ENCODE measurements at places on chromosomes 1 and 21.

GRCh38 chr1:187999973-188000372, 1171.2 kb downstream of the PLA2G4A start:
- DNase-seq = no peak

- DNase-seq = no peak
These were observed 56.7 kb upstream of the ATP1A1 start for GRCh38 chr1:116316373-116316772.

GRCh38 chr1:110067893-110068645, 2.4 kb downstream of the ALX3 start:
- DNase-seq = peak; percentile 33

DNA sequence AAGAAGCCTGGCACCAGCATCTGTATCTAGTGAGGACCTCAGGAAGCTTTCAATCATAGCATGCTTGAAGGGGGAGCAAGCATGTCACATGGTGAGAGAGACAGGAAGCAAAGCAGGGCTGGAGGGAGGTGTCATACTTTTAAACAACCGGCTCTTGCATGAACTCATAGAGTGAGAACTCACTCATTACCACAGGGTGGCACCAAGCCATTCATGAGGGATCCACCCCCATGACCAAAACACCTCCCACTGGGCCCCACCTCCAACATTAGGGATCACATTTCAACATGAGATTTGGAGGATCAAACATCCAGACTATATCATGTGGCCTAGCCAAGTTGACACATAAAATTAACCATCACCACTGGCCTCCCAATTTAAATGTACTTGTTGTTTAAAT, 125.1 kb upstream of the KCND3 start:
- no peak for DNase-seq

DNA sequence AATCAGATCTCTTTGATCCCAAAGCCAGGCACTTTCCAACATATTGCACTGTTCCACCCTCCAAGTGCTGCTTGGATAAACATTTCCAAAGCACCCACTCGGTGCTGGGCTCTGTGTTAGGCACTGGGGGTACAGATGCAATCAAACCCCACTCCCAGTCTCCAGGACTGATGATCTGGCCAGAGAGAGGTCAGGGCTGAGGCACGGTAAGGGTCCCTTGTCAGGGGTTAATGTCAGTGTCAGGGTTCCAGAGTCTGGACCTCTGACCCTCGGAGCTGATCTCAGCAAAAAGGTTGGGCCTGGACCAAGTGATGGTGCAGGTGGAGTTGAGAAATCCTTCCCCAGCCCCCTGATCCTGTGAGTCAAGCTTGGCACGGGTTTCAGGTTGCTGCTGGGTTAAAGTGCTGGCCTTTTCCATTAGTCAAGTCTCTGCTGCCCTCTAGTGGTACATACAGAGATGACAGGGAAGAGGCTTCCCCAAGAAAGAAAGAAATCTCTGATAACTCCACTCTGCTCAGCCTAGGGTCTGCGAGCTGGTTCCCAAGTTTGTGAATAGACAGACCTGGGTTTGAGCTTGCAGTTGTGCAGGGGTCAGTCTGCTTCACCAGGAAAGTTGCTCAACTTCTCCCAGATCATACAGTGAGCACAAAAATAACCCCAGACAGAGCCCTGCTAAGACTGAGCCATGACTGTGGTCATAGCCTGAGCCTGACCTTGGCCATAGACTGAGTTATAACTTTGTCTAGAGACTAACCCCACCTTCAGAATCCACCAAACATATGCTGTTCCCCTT, 74.6 kb downstream of the DMRTA2 start:
- peak; percentile 60 for DNase-seq

GRCh38 chr1:91499904-91500755, 521 bp upstream of the CDC7 start:
- no peak for DNase-seq

DNA sequence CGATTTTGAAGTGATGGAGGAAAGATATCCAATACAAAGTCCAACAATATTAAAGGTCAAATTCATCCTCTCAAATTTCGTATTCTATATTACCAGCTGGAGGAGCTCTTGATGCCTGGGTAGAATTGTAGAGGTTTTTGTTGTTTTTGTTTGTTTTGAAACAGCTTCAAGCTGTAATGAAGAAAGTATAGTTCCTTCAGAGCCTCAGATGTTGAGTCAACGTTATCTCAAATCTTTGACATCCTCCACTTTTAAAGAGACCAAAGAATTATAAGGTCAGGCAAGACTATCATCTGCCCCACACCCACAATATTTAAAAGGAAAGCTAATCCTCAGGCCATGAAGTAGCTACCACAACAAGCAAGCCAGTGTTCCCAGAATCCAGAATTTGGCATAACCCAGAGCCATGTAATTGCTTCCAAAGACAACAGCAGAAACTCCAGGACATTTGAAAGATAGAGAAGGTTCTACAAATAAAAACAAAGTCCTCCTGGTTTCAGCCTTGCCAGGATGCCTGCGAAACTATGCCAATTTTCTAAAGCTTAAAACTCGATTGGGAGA, 24.9 kb downstream of the VAV3 start:
- no peak for DNase-seq
